H7 (cell line): ENCODE measurements at places on chromosomes 4 and X. TPM values are rescaled to one million over a fixed set of nuclear protein-coding genes. Genes with fewer than 3 reads are reported as not detected.

PYURF gene
- 67.6 and 69.3 TPM in 2 replicates for total RNA-seq

ADH1B gene
- not detected in 2 replicates for total RNA-seq

P2RY10 gene
- not detected in 2 replicates for total RNA-seq

ADH1A gene
- total RNA-seq = not detected in 2 replicates

FUNDC1 gene
- 15.4 and 20.5 TPM in 2 replicates for total RNA-seq

TLR3 gene
- total RNA-seq = 1.0 and 1.8 TPM in 2 replicates

HMX1 gene
- 2.0 and 4.4 TPM in 2 replicates for total RNA-seq

CSAG3 gene
- 0.52 TPM in 1 of 2 replicates, not detected in the other for total RNA-seq

STAP1 gene
- not detected in 2 replicates for total RNA-seq

DUX4 gene
- not detected in 2 replicates for total RNA-seq

FRAS1 gene
- 20.9 and 27.9 TPM in 2 replicates for total RNA-seq

UGT8 gene
- 18.2 and 19.5 TPM in 2 replicates for total RNA-seq

TEX13B gene
- 0.85 TPM in 1 of 2 replicates, not detected in the other for total RNA-seq

GAGE13 gene
- not detected in 2 replicates for total RNA-seq
